ENCODE measurements at places on chromosomes 3 and 15. TPM values are rescaled to one million over a fixed set of nuclear protein-coding genes. Genes with fewer than 3 reads are reported as not detected.

GRCh38 chr3:126479642-126480041 is 4.0 kb upstream of the ZXDC start:
- no peaks in the 10 kb centered on the region for H3K27me3 ChIP-seq
- H3K27ac ChIP-seq, result no peak overlapping the region
- no peaks in the 10 kb centered on the region for H3K36me3 ChIP-seq
- DNase-seq, result no peak
- H3K4me3 ChIP-seq, result no peak overlapping the region
- H3K4me1 ChIP-seq, result peaks cover 7% of the 10 kb centered on the region

The CMTM7 gene
- total RNA-seq, result 53.2 TPM

The MEX3B gene
- 1.9 TPM for total RNA-seq

The LTK gene
- total RNA-seq, result 15.1 TPM

GRCh38 chr15:84648539-84648938 is 5.5 kb downstream of the WDR73 start:
- H3K4me3 ChIP-seq, result no peak overlapping the region
- peak; percentile 86 for DNase-seq
- H3K4me1 ChIP-seq, result peaks cover 30% of the 10 kb centered on the region
- H3K27me3 ChIP-seq, result no peaks in the 10 kb centered on the region
- no peak overlapping the region for H3K27ac ChIP-seq

DNA sequence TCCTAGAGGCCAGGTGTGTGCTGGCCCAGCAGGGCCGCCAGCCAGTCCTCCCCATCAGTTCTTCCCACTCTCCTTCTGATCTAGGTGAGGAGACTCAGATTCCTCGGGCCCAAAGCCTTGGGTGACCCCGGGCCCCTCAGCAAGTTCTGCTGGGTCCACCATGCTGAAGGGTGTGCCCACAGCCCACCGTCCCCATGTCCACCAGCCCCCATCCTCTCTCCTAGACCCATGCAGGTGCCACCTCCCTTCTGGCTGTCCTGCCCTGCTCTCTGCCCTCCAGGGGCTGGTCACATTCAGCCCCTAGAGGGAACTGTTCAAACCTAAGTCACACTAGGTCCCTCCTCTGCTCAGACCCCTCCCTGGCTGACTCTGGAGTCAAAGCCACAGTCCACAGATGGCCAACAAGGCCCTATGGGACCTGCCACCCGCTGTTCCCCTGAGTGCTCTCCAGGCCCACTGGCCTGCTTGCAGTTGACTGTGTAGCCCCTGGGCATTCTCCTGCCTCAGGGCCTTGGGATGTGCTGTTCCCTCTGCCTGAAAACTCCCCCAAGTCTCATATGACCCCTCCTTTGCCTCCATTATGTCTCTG is 878 bp upstream of the TLR9 start:
- H3K27ac ChIP-seq, result no peak overlapping the region
- no peaks in the 10 kb centered on the region for H3K4me1 ChIP-seq
- peaks cover 35% of the 10 kb centered on the region for H3K36me3 ChIP-seq
- H3K4me3 ChIP-seq, result no peak overlapping the region
- DNase-seq, result peak; percentile 57

The CPLX3 gene
- total RNA-seq, result not detected

DNA sequence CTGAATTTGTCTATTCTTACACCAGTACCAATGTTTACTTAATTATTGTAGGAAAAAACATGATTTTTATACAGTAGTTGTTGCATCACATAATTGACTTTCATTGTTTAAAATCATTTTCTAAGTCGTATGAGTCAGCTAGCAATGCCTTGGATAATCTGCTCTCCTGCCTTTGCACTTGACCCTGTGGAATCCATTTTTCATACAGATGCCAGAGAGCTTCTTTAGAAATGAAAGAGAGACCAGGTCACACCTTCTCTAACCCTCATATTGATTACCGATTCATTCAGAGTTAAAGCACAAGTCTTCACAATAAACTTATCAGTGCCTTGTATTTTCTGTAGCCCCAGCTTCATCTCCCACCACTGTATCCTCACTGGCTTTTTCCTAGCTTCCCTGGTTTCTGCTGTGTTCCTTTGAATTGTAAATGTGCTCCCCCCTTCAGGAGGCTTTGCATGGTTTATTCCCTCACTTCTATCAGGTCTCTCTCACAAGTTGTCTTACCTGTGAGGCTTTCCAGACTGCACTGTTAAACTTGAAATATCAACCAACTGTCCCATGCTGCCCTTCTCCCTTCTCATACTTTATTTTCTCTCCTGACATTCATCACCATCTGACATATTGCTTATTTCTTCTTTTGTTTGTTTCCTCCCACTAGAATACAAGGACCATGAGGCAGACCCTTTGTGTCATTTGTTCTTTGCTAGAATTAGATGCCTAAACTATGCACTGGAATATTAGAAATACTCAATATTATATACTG is 662.0 kb upstream of the GBE1 start:
- DNase-seq, result no peak
- no peaks in the 10 kb centered on the region for H3K4me1 ChIP-seq
- H3K27ac ChIP-seq, result no peak overlapping the region
- H3K27me3 ChIP-seq, result no peaks in the 10 kb centered on the region
- H3K4me3 ChIP-seq, result no peak overlapping the region
- no peaks in the 10 kb centered on the region for H3K36me3 ChIP-seq

The DNAH12 gene
- 0.52 TPM for total RNA-seq

GRCh38 chr15:43957724-43958123 is 130.9 kb downstream of the WDR76 start:
- H3K27me3 ChIP-seq, result peaks cover 10% of the 10 kb centered on the region
- H3K4me1 ChIP-seq, result no peaks in the 10 kb centered on the region
- DNase-seq, result no peak
- no peaks in the 10 kb centered on the region for H3K36me3 ChIP-seq

DNA sequence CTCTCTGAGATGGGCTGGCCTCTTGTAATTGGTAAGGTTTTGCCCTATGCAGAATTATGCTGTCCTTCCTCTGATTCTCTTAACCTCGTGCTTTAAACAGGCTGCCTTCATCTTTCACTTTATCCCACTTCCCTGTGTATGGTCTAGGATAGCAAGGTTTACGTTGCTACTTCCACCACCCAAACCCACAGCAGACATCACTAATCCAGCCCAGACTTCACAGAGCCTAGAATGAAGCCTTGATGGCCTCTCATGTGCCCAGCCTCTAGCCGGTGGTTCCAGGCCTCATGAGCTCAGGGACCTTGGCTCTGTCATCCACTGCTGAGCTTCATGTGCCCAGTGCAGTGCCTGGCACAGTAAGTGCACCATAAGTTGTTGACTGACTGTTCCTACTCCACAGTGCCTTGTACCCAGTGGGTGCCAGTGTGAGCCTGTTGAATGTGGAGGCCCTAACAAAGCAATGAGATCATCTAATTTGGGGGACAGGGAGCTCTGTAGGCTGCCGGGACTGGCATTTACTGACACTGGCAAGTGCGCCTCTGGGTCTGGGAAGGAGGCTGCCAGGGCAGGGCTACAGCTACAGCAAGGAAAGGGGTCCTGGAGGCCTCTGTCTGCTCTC is 12.5 kb downstream of the SLC6A6 start:
- H3K27me3 ChIP-seq, result no peaks in the 10 kb centered on the region
- peaks cover 23% of the 10 kb centered on the region for H3K36me3 ChIP-seq
- peak overlapping the region; percentile 42 for H3K27ac ChIP-seq
- H3K4me1 ChIP-seq, result peaks cover 48% of the 10 kb centered on the region
- no peak for DNase-seq

- H3K4me1 ChIP-seq, result no peaks in the 10 kb centered on the region
- H3K27ac ChIP-seq, result no peak overlapping the region
- H3K36me3 ChIP-seq, result no peaks in the 10 kb centered on the region
- no peaks in the 10 kb centered on the region for H3K27me3 ChIP-seq
- DNase-seq, result no peak
- H3K4me3 ChIP-seq, result no peak overlapping the region
Measured at GRCh38 chr15:76776969-76777368, 128.2 kb downstream of the SCAPER start.

The BCL2A1 gene
- total RNA-seq, result 91.1 TPM

DNA sequence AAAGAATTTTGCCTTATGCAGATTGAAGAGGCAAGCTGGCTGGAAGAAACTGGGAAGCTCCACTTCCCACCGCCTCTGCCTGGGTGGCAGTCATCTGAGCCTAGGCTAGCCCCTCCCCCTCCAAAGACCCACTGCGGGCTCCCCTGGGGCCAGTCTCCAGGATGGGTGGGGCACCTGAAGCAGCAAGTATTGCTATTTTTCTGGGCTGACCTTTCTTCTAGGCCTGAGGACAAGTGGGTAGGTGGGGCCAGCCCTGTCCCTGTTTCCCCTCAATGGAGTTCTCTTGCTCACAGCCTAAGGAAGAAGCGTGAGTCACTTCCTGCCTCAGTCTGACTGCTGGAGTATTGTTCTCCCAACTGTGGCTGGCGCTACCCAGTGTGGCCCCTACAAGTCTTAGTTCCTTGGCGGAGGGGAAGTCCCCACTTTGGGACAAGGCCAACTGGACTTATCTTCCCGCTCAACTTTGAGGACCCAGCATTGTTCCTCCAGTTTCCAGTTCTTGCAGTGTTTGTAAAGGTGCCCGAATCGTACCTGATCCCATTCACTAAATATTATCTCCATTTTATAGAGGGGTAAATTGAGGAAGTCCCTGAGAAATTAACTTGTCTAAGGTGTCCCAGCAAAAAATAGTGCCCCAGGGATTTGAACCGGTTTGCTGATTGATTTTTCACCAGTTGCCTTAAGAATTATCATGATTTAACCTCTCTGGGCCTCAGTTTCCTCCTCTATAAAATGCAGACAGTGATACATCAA is 1.4 kb downstream of the FURIN start:
- H3K36me3 ChIP-seq, result no peaks in the 10 kb centered on the region
- peak overlapping the region; percentile 96 for H3K27ac ChIP-seq
- H3K27me3 ChIP-seq, result no peaks in the 10 kb centered on the region
- DNase-seq, result peak; percentile 90
- peak overlapping the region; percentile 85 for H3K4me3 ChIP-seq
- peaks cover 56% of the 10 kb centered on the region for H3K4me1 ChIP-seq

DNA sequence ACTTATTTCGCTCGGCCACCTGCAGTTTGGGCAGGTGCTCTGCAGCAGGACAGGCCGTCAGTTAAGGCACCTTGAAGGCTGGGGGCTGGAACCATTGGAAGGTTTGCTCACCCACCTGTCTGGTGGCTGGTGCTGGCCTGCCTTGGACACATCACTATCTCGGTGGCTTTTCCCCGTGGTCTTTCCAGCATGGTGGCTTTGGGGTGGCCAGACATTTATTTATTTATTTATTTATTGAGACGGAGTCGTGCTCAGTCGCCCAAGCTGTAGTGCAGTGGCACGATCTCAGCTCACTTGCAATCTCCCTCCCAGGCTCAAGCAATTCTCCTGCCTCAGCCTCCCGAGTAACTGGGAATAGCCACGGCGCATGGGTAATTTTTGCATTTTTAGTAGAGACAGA is 11.7 kb downstream of the ISG20 start:
- no peak for DNase-seq
- no peak overlapping the region for H3K27ac ChIP-seq
- H3K27me3 ChIP-seq, result no peaks in the 10 kb centered on the region
- H3K4me1 ChIP-seq, result peaks cover 28% of the 10 kb centered on the region
- H3K4me3 ChIP-seq, result no peak overlapping the region

The GOLGA8G gene
- total RNA-seq, result not detected

DNA sequence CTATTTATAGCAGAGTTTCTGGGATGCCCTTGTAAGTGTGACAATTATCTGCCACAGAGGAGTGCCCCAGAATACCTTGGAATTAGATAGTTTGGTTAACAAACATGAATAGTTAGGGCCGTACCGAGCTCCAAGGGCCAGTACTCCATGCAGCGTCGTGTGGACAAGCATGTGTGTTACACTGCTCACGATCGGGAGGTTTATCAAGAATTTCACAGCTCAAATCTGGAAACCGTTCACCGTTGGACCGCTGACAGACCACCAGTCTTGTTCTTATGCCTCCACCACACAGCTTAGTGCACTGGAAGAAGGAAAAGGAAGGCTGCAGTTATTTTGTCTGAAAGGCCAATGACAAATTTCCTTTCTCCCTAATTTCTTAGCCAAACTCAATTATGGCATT is 93.7 kb downstream of the ADAMTS9 start:
- no peak overlapping the region for H3K27ac ChIP-seq
- DNase-seq, result no peak
- no peaks in the 10 kb centered on the region for H3K27me3 ChIP-seq
- no peak overlapping the region for H3K4me3 ChIP-seq
- H3K4me1 ChIP-seq, result no peaks in the 10 kb centered on the region

The RTP3 gene
- total RNA-seq, result not detected

The TPRG1 gene
- 22.3 TPM for total RNA-seq

The SCAMP5 gene
- 2.6 TPM for total RNA-seq

DNA sequence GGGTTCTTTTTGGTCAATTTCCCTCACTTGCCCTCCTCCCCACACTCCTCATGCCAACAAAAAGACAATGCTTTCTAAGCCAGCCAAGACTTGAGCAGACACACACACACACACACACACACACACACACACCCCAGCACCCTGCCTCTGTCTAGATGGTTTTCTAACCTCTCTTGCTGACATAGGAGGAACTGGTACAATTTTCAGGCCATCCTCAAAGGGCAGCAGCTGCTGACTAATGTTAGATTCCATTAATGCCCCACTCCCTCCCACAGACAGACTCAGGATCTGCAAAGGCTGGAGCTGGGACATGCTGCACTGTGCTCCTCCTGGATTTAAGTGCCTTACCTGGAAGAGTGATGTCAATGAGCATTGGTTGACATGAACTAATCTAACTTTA is 438.4 kb downstream of the OCA2 start:
- H3K4me1 ChIP-seq, result no peaks in the 10 kb centered on the region
- H3K27ac ChIP-seq, result no peak overlapping the region
- H3K4me3 ChIP-seq, result no peak overlapping the region
- H3K27me3 ChIP-seq, result no peaks in the 10 kb centered on the region
- DNase-seq, result no peak
